Spinal cord (tissue), 10 donors: ENCODE measurements at places on chromosomes 6 and 20.

GRCh38 chr20:31770243-31770642 lies 31.2 kb downstream of the TPX2 start:
- DNase-seq = no peak

GRCh38 chr20:2168946-2169345 lies 67.3 kb downstream of the STK35 start:
- no peak for DNase-seq

GRCh38 chr6:101396548-101397173 lies 3.2 kb downstream of the GRIK2 start:
- no peak for DNase-seq

- no peak for DNase-seq
These were observed 9.2 kb downstream of the CYB5R4 start for GRCh38 chr6:83868639-83869038.

DNA sequence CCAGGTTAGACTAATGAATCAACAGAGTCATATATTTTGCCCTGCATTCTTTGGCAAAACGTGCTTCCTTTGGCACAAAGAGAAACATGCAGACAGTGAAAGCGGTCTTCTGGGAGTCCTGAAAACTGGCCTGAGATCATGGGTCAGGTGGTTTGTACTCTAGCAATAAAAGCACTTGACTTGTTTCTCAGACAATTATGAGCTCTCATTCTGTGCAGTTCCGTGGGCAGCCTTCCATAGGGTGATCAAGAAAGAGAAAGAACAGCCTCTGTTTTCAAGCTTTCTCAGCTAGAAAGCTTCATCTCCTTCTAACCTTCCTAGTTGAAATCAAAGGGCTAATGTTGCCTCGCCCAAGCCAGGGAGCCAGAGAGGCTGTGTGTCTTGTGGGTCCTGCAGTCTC lies 62.7 kb upstream of the ISM1 start:
- DNase-seq = no peak

- DNase-seq = no peak
These were observed 15.0 kb upstream of the DTNBP1 start for GRCh38 chr6:15677822-15678221.

GRCh38 chr6:136226674-136227377 lies 23.3 kb downstream of the MTFR2 start:
- no peak for DNase-seq

- peak; percentile 77 for DNase-seq
These were observed 55.2 kb upstream of the RREB1 start for GRCh38 chr6:7052443-7053011.

GRCh38 chr6:37218511-37218910 lies 39.1 kb upstream of the TBC1D22B start:
- DNase-seq = no peak

- DNase-seq = no peak
These were observed at the start of gene PRR18 for GRCh38 chr6:166308033-166308768. TSS of gene PRR18 (minus strand) at chr6:166308392. CDS start at chr6:166308142, 250 bp downstream.

DNA sequence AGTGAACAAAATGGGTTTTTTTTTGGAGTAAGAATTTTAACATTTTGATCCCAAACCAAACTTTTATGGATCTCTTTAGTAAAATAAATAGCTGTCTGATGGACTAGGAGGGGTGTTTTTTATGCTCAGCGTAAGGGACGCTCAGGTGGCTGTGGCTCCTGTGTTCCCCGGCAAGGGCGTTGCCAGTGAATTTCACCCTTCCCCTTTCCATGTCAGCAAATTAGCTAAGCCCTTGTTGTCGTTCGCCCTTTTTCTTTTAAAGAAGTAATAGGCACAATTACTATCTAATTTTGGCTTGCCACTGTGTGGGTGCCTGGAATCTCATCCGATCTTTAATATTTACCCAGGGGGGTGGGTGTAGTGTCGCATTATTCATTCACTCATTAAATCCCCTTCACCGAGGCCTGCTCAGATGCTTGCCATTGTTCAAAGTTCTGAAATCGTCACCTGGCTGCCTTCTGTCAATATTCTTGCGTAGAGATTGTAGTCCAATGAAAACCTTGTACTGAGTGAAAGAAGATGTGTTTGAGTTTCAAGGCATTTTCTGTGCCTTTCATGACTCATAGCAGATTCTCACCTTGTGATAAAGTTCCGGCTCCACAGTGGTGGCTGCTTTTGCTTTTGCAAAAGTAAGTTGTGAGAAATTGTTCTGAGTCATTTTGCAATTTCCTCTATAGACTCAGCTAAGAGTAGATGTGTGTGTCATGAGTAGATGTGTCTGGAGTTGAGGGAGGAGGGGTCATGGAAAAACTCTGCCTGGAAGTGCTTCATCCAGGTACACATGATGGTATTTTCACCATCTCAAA lies 40.0 kb upstream of the CLDN20 start:
- no peak for DNase-seq

DNA sequence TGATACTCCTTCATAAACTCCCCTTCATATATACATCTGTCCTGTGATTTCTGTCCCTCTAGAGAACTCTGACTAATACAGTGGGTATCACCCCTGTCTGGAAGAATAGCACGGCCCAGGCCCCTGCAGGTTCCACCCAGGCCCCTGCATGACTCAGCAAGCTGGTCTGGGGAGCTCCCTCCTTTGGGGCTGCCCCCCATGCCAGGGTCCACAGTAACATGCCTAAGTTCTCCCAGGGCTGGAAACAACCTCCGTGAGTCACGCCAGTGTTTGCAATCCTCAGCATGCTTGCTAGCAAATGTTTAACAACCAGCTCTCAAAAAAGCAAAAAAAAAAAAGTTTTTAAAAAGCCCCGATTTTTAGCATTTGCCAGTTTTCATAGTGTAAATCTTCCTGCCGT lies 134.3 kb upstream of the CDH4 start:
- no peak for DNase-seq

DNA sequence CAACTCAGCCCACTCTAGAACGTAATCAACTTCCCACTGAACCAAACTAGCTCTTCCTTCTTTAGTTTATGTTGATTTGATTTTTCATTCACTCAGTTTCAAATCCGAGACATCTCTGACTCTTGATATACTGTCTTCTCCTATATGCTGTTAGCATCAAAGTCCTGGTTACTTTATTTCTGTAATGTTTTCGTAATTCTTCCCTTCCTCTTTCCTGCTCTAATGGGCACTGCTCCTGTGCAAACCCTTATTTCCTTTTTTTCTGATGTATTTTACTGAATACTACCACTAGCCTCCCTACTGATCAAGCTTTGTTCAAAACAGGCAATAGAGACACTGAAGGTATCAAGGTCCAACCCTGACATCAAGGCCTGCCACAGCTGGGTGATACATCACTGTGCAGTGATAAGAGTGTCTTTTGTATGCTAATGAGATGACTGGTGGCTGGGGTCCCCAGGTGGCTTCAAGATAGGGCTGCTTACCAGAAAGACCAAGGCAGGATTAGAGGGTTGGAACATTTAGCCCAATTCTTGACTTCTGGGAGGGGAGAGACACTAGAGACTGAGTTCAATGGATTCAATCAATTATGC lies 95.2 kb downstream of the KIF13A start:
- no peak for DNase-seq

DNA sequence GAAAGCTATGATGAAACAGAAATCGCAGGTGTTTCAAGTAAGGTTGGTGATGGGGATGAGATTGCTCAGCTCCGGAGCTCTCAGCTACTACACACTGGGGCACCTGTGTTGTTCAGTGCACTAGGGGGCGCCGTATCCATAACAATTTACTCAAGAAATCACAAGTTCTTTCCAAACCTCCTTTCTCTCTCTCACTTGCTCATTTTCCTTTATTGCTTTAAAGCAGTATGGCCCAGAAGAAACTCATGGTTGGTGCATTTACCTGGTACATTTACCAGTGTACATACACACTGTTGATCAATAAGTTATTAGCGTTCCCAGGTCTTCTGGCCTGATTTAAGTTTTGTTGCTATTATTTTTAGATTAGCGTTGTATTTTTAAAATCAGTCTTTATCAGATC lies 235.2 kb upstream of the TAB2 start:
- peak; percentile 92 for DNase-seq

GRCh38 chr6:73857341-73857890 lies 161.4 kb downstream of the CD109 start:
- DNase-seq = no peak

- no peak for DNase-seq
These were observed 44.2 kb upstream of the ARFGEF2 start for GRCh38 chr20:48877304-48877703.

- DNase-seq = no peak
These were observed 11.6 kb upstream of the HSP90AB1 start for GRCh38 chr6:44235269-44235668.

DNA sequence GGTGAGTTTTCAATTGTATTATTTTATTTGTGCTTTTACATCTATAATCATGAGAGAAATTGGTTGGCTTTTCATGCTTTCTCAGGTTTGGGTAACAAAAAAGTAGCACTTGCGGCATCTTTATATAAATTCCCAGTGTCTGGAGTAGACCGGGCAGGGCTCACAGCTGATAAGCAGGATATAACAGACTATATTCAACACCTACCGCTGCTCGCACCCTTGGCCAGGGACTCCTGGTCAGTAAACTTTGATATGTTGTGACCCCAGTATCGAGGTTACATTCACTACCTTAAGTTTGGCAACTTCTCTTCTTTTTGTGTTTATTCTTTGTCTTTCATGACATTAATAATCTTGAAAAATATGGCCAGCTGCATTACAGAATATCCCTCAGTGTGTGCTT lies 343.4 kb downstream of the TBC1D32 start:
- DNase-seq = no peak

DNA sequence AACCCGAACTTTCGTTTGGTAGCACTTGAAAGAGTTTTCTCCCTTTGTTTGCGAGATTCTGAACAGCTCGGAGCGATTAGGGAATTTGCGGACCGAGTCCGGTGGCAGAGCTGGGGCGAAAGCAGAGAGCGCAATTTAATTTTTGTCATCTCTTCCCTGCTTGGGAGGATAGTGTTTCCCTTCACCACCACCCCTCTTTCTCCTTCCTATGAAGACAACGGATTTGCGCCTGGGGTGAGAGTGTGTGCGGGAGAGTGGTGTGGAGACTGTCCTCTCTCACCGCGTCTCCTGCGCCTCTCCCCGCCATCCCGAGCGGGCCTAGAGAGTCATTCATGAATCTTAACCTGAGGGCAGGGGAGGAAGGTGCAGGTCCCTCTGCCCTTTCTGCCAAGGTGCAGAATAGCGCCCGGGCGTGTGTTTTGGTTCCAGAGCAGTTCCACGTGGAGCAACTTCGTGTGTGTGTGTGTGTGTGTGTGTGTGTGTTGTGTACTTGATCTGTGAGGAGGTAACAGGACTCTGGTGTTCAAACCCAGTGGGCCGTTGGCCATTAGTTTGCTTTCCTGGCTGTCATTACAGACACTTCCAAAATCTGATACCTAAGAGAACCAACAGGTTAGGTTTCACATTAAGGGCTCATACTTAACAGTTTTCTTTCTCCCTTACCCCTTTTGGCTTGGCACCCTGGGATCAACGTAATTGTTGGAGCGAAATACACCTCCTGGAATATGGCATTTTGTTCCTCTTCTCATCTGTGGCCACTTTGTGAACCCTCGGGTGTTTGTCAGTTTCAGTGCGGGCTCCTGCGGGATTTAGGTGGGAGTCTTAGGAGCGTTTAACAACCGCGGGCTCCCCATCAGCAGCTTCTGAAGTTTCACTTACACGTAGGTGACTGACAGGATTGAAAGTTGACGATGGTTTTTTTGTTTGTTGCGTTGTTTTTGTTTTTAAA lies 1.8 kb downstream of the EYA4 start:
- DNase-seq = no peak

DNA sequence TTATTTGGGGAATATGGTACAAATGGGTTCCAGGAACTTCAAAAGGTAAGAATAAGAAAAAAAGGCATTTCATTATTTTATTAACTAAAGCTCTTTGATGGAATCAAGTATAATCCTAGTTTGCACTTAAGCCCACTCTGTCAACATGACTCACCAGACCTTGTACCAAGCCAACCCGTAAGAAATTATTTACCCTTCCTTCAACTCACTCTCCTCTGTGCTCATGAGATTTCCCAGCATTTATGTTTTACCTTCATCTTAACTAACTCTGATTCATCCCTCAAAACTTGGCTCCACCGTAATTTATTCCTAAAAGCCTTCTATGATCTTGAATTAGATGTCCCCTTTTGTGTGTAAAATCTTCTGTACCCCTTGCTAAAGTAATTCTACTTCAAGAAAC lies 308.7 kb downstream of the PKHD1 start:
- no peak for DNase-seq

GRCh38 chr6:39314273-39314795 lies at the start of gene KCNK17:
TSS of gene KCNK17 (minus strand) at chr6:39314419. CDS start at chr6:39314320, 99 bp downstream.
- no peak for DNase-seq

GRCh38 chr6:138278326-138278725 lies 60.0 kb upstream of the PBOV1 start:
- DNase-seq = peak; percentile 29

DNA sequence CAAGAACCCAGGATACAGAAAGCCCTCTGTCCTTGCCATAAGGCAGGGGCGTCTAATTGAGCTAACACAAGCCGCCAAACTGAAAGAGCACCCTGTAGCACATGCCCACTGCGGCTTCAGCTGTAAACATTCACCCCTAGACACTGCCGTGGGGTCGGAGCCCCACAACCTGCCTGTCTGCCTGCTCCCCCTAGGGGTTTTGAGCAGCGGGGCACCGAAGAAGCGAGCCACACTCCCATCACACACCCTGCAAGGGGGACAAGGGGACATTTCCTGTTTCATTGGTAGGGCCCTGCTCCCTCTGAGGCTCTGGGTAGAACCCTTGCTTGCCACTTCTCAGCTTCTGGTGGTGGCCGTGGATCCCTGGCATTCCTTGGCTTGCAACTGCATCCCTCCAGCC lies 45.2 kb upstream of the BCLAF1 start:
- DNase-seq = no peak

- DNase-seq = no peak
These were observed 10.4 kb downstream of the ASIP start for GRCh38 chr20:34251619-34252018.

GRCh38 chr6:163863565-163863964 lies 449.0 kb downstream of the QKI start:
- DNase-seq = no peak

GRCh38 chr6:14537030-14537429 lies 419.5 kb downstream of the CD83 start:
- no peak for DNase-seq

DNA sequence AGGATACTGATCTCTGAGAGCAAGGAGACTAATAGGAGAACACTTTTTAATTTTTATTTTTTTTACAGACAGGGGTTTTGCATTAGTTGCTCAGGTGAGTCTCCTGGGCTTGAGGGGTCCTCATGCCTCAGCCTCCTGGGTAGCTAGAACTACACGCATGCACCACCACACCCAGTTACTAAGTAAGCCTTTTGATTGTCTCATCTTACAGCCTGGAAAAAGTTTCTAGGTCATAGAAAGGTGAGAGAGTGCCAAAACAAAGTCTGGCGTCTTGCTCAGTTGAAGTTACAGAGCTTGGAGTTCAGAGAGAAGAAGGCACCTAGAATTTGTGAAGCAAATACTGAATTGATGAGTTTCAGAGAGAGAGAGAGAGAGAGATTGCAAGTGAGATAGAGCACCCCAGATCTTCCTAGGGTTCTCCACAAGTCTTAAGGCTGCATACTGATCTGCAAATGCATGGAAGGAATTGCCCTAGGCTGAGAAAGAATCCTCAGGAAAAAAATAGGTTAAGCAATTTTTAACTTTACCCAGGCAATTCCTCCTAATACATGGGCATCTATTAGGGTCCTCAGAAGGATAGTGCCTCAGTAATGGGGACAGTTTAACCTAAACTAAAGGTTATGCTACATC lies 37.6 kb upstream of the PHIP start:
- no peak for DNase-seq

GRCh38 chr6:78538002-78538401 lies 329.3 kb upstream of the IRAK1BP1 start:
- DNase-seq = no peak
